ENCODE measurements at places on chromosomes 1 and 21.

DNA sequence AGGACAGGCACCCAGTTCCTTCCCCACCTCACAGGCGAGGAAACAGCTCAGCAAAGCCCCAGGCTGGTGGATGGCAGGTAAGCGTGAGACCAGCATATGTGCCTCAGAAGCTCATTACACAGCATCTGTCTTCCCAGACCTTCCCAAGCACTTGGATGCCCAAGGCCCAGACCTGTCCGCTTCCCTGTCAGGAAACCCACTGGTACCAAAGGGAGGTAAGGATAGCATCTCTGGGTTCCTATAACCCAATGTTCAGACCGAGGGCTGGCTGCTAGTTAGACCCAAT is 3.3 kb downstream of the POFUT2 start:
- DNase-seq: no peak

DNA sequence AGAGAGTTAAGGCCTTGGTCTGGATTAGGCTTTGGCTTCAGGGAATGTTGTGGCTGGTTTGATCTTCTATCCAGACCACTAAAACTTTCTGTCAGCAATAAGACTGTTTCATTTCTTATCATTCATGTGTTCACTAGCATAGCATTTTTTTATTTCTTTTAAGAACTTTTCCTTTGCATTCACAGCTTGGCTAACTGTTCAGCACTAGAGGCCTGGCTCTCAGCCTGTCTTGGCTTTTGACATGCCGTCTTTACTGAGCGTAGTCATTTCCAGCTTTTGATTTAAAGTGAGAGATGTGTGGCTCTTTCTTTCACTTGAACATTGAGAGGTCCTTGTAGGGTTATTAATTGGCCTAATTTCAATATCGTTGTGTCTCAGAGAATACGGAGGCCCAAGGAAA is 62.5 kb downstream of the RNF220 start:
- DNase-seq: no peak

DNA sequence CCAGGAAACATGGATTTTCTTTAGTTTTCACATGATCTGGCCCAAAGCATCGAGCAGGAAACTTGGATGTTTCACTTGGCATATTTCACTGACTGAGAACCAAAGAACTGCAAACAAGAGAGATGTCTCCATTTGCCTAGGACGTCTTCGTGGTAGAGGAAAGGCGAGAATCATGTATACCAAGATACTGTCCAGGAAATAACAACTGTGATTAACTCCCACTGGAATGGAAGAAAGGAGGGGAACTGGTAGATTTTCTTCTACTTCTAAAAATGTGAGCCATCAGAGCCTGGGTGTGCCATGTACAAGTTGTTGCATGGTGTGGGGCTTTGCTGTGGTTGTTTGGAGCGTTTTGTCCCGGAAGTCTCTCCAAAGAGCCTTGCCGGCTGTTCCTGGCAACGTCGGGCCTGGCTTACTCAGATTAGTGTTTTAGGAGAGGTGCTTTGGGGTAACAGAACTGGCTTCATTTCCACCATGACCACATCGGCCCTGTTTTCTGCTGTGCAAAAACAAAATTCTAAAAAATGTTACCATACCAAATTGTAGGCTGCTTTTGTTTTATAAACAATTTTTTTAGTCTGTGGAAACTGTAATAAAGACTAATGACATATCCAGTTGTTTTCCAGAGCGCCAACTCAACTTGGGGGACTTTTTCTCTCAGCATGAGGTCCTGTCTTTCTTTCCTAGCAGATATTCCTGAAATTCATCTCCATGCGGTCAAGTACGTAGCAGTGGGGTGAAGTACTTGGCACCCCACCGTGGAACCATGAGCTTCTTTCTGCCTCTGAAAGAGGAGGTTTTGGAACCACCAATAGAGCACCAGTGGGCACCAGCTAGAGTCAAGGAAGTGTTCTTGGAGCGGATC is 118.3 kb downstream of the TM2D1 start:
- DNase-seq: no peak

DNA sequence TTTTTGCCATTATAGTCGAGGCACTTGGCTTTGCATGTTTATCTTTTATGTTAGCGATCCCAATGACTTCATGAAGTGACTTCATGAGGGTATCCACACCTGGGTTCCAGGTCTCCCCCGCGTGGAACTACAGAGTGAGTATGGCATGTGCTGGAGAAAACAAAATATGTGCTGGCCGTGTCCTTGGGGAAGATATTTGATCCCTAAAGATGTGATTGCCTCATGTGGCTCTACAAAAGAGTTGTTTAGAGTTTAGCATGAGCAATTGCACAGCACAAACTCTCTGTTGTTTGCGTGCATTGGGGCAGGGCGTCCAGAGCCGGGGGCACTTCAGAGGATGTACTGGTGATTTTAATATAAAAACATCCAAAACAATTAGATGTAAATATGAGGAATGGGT is 4.8 kb downstream of the IL10RB start:
- no peak for DNase-seq

DNA sequence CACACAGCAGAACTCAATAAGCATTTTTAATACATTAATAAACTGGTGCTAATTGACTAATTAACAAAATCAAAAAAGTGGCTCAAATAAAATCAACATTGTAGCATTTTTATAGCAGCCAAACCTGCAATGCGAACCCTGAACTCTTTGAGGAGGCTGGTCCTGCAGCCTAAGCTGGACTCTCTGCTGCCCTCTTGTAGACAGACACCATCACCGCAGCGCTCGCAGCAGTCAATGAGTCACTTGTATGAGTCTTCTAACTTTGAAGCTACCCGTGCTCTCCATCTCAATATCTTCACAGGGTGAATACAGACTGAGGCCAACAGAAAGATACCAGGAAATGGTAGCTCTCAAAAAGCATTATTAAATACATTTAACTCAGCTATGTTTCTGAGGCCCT is 9.7 kb upstream of the KRTAP7-1 start:
- DNase-seq: no peak

GRCh38 chr1:162422662-162423375 is 10.9 kb upstream of the SH2D1B start:
- no peak for DNase-seq

GRCh38 chr1:3924825-3925220 is 24.8 kb upstream of the C1orf174 start:
- no peak for DNase-seq

DNA sequence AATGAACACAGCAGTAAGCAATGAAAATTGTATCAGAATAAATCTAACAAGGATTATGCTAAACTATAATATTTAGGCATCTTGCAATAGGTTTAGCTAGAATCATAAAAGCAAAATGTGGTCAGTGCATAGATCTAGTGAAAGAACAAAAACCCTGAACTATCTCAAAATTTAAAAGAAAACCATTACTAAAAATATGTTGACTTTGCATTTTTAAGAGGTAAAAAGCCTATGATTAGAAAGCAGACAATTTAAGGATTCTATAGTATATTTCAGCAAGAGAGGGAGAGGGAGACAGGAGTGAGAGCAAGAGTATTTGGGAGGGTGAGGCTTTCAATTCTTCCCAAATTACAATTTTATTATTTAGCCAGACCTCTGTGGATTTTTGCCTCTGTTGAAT is 219.4 kb downstream of the TTLL7 start:
- no peak for DNase-seq

DNA sequence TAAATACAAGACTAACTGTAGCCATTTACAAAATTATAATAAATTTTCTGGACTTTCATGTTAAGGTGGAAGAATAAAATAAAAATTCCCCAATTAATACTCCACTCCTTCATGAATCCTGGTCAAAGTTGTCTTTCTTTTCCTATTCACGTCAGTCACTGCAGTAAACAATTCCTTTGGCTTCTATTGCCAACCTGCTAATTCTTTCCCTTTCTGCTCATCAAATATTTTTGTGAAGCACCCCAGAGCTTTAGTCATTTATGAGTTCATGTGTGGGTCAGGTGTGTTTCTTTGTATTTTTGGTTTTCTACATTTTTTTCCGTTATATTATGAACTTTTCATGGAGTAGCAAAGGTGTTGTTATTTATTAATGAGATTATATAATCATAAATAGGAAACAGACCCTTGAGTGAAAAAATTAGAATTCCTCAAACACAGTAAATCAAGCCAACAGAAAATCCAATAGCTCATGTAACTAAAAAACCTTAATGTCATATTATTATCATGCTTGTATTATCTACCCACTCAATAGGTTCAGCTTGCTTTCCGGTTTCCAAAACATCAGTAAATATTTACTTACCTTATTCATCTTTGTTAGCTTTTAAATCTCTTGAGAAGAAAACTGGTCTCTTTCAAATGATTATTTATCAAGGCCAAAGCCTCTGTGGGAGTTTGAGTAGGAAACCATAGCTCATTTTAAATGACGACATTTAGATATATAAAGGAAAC is 29.6 kb upstream of the PLA2G4A start:
- no peak for DNase-seq

GRCh38 chr1:227434808-227435444 is 116.6 kb upstream of the CDC42BPA start:
- no peak for DNase-seq

DNA sequence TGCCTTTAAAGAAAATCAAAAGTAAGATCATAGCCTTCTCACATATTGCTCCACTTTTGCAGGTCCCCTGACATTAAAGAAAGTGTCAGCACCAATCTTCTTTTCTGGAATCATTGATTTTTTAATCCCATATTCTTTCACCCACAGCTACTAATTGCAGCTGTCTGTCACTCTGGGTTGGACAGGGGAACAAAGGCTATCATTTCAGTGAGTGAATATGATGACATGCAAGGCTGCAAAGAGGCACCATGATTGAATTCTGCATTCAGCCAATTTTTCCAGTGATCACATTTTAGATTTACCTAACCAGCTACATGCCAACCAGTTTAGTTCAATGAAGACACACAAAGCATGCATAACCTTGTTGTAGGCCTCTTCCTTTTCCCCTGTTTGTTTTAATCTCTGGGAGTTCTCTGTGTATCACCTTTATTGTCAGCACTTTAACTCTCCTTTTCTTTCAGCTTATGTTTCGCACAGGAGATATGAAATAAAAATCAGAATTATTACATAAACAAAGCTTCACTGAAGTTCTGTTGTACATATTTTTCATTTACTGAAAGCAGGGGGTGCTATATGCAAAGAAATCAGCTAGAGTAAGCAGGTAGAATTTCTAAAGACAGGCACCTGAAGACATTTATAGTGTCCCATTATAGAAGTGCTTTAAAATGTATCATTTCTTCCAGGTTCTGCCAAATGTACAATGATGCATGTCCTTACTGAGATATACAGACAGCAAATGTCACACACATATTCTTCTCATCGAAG is 584.8 kb downstream of the PLA2G4A start:
- DNase-seq: peak; percentile 13

DNA sequence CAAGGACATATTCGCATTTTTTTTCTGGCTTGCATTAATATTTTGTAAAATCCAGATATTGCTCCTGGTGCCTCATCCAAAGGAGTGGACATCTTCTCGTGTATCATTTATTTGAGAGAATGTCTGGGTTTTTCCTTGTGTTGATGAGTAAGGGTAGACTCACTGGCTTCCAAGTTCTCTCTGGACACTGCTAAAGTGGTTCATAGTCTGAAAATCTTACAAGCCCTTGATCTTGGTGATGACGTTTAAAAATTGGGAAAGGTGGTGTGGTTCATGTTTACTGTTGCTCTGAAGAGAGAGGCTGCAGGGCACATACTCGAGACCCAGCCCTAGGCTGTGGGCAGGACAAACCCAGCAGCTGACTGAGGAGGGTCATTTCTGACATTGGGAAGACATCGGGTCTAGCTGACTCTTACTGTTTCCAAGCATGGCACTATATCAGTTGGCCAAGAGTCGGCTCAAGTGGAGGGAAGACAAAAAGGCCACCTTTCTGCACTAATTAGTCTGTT is 296.2 kb downstream of the LMX1A start:
- no peak for DNase-seq

- no peak for DNase-seq
These were observed 7.1 kb upstream of the IER5 start for GRCh38 chr1:181081395-181081794.

DNA sequence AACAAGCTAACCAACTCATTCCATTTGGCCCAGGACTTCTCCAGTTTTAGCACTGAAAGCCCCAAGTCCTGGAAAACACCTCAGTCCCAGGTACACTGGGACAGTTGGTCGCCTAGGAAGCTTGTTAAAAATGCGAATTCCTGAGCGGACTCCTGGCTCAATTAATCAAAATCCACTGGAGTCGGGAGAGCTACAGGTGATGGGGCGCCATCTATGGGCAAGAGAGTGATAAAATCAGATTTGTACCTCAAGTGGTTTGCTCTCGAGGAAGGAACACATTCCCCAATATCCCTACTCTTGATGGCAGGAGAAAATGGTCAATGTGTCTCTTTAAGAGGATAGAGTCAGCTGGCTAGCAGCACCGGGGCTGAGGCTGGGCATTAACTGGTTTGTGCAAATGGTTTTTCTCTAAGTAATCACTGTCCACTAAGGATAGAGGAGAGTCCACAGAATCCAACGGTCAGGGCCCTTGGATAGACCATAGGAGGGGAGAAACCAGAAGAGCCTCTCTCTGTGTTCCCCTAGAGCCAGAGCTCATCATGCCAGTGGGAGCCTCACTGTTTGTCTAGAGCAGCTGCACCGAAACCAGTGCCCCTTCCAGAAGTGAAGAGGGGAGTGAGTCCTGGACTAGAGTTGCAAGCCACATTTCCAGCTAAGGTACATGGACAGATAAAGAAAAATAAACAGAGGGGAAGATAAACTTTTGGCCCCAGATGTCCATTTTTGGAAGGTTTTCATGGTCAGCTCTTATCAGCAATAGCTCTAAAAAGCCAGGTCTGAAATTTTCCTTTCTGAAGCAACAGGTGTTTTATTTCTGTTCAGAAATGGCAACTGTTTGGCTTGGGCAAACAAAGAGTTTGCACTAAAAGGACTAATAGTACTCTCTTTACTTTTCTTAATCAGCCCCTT is 148.5 kb downstream of the TENT5C start:
- no peak for DNase-seq

DNA sequence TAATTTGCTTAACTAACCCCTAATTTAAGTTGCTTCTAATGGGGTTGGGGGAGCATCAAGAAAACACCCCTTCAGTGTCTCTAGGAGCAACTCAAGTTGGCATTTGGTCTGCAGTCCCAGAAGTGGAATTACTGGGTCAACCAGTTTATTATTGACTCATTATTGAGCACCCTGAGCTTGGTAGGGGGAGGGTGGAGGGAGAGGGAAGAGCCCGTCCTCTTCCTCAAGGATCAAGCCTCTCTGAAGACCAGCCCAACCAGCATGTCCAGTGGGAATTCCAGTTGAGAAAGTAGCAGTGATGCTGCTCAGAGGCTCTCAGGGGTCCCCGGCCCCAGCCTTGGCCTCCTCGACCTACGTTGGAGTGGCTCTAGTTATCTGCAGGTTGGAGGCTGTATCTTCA is 2.1 kb upstream of the PLA2G2F start:
- DNase-seq: no peak

- no peak for DNase-seq
These were observed 12.9 kb upstream of the PDE9A start for GRCh38 chr21:42640486-42640885.

DNA sequence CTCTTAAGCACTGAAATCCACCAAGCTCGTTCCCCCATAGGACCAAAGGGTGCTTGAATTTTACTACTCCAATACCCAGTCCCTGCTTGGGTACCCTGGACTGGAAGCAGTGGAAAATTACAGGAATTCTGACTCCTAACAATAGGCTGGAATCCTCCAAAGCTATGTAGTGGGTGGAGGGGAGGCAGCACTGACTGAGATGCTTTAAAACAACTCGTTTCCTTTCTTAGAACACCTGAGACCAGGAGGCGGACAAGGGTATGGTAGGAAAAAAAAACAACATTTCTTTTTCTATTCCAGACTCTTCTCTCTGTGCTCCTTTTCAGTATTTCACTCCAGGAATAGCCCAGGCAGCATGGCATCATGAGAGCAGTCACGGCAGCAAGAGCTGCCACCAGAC is 2.3 kb downstream of the PEF1 start:
- no peak for DNase-seq

- no peak for DNase-seq
These were observed 19.4 kb downstream of the PLEKHM2 start for GRCh38 chr1:15703562-15703961.

Data from Panc1 (cell line).